ENCODE measurements at places on chromosomes 16 and 17.

DNA sequence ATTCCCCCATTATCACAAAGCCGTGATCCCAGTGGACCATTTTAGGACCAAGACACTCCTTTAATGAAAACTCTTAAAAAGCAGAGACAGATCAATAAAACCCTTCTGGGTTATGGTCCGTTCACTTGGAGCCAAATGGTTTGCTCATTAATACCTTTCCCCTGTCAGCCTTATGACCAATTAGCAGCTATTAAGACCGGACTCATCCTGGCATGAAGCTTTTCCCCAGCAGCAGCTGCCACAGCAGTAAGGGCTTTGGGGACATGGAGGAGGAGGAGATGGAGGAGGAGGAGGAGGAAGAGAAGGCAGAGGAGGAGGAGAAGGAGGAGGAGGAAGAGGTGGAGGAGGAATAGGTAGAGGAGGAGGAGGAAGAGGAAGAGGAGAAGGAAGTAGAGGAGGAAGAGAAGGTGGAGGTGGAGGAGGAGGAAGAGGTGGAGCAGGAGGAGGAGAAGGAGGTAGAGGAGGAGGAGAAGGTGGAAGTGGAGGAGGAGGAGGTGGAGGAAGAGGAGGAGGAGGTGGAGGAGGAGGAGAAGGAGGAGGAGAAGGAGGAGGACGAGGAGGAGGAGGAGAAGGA lies 50.1 kb upstream of the IRX3 start:
- no peak for DNase-seq

DNA sequence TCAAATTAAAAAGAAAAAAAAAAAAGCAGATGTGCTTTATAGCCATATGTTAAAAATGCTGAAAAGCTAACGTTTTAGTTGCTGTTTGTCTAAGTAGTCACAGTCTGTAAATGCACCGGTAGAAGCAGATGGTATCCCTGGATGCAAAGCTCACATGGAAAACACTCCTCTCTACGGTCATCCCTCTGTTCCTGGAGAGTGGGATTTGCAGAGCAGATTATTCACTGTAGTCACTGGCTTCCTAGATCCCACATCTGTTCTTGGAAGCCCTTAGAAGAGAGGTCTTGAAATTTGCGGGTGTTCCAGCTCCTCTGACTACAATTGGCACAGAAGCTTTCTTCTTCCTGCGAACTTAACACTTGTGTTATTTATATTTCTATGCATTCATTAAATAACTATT lies 186.6 kb downstream of the PMP22 start:
- DNase-seq: no peak

DNA sequence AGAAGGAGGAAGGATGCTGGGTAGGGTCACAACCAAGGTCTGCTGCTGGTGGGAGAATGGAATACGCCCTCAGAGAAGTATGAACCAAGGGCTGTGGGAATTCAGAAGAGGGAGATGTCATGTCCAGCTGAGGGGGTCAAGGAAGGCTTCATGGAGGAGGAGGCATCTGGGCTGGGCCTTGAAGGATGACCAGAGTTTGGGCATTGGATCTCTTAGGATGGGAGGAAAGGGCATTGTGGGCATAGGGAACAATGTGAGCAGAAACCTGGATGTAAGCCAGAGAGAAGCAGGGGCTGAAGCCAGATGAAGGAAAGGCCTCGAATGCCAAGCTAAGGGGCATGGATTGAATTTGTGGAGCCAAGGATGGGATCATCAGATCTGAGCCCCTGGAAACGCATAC lies 49.2 kb upstream of the MAP3K14 start:
- DNase-seq: no peak

DNA sequence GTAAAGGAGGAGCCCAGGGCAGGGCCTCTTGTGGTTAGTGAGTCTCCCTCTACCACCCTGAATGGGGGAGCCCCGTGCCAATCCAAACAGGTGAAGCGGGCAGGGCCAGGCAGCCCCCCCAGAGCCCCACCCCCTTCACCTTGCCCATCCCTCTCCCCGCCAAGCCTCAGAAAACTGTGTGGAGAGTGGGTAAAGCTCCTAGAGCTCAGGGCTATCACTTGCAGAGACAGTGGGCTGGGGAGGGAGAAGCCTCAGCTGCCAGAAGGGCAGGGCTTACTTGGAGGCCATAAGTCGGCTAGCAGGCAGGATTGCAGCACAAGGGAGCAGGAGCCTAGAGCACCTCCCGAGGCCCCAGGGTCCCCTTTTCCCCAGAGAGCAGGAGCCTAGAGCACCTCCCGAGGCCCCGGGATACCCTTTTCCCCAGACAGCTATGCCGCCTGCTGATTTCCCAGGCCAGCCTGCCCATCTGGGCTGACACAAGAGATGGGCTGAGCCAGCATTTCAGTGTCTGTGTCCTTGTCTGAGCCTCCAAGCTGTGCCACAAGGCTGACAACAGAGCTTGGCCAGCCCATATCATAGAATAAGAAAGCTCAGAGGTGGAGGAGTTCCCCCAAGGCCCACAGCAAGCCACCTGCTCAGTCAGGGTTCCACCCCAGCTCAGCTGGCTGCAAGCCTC lies 6.7 kb upstream of the KRT14 start:
- DNase-seq: no peak

DNA sequence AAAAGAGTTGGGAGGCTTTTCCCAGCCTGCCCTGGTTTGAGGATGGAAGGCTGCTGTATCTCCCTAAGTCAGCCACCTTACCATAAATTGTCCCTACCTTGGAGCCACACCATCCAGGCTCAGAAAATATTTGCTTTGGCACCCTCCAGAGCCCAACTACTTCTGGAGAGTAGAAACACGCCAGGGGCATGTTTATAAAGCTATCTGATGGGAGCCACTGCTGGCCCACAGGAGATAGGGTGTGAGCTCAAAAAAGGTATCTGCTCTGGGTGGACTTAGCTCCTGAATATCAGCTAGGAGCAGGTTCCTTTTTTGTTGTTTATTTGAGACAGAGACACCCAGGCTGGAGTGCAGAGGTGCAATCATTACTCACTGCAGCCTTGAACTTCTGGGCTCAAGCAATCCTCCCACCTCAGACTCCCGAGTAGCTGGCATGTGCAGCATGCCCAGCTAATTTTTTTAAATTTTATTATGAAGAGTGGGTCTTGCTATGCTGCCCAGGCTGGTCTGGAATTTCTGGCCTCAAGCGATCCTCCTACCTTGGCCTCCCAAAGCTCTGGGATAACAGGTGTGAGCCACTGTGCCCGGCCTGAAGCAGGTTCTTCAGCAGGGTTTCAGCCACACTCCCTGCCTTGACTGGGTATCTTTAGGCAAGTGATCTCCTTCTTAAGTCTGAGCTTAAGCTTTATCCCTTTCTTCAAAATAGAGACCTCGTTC lies 147.1 kb downstream of the SALL1 start:
- DNase-seq: no peak

GRCh38 chr17:58231641-58232040 lies 6.7 kb upstream of the LPO start:
- no peak for DNase-seq

- DNase-seq: no peak
Measured at GRCh38 chr16:77591347-77591746, 131.0 kb upstream of the NUDT7 start.

DNA sequence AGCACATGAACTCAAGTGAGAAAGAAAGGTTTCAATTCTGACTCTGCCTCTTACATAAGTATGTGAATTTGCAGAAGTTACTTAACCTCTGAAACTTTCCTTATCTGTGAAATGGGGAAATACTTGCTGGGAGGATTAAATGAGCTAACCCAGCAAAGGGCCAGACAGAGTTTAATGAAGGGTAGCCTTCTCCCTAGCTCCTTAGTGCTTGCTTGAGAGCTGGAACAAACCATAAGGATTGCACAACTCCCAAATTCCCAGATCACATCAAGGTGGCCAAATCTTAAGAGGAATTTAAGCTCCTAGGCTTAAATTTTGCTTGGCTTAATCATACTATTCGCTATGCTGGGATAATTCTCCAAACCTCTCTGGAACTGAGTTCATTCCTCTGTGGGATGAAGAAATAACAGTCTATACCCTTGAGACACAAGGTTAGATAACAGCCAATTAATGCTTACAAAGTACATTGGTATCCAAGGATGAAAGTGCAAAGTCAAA lies 11.8 kb upstream of the WSB1 start:
- DNase-seq: no peak

DNA sequence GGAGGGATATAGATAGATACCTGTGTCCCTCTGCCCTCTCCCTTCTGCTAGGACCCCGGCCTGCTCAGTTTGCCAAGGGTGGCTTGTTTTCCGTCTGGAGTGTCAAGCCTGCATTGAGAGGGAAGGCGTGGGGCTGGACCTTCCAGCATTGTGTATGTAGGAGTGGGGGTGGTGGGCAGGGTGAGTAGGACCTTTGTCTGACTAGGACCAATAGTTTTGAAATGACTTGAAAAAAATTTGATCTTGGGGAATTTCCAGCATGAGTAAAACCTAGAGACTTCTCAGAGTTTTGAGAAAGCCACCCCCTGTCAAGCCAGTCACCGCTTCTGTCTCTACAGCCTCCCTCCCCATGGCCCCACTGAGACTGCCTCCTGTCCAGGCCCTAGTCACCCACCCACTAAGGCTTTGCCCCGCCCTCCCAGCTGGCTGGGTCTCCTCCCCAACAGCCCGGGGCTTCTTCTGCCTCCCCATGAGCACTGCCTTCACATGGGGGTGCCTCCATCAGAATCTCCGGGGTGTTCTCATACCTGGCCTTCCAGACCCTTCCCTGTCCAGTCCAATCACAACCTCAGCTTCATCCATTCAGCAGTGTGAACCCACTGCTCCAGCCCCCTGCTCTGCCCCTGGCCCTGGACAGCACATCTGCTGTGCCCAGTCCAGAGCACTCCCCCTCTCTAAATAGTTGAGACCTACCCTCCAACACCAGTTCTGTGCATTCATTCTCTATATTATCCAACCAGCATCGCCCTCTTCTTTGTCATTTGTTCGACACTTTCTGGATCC lies 207.0 kb downstream of the MSI2 start:
- no peak for DNase-seq

GRCh38 chr16:64092271-64092670 lies 1029.6 kb downstream of the CDH11 start:
- no peak for DNase-seq

- DNase-seq: no peak
Measured at GRCh38 chr17:82304826-82305726, 12.3 kb downstream of the CD7 start.

DNA sequence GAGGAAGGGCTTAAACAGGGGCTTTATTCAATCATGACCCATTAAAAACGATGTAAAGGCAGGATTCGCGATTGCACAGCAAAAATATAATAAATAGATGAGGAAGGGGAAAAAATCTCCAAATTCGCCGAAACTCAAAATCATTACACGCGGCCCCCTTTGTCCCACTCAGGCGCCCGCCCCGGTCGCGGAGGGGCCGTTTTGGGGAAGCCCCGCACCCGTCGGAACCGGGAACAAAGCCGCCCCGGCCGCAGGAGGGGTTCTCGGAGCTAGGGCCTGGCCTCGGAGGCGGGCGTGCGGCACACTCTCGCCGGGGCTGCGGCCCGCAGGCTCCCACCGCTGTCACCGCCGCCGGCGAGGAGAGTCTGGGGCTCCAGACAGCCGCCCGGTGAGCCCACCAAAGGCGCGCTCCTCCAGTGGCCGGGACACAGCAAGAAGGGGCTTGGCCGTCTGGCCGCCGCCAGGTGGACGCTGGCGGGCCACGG lies 521 bp downstream of the C16orf87 start:
- no peak for DNase-seq

- no peak for DNase-seq
Measured at GRCh38 chr16:67873435-67874370, 851 bp downstream of the EDC4 start.

DNA sequence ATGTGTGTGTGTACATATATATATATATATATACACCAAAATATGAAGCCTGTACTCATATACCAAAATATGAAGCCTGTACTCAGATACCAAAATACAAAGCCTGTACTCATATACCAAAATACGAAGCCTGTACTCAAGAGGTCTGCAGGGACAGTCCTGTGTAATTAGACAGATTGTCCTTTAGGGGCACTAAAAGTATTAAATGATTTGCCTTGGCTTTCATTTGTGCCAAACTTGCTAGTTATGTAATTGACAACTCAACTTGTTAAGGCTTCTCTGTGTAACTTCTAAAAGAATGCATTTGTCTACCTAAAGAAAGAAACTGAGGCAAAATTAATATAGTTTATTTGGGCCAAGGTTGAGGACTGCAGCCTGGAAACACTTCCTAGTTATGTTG lies 30.8 kb upstream of the DHX40 start:
- no peak for DNase-seq

DNA sequence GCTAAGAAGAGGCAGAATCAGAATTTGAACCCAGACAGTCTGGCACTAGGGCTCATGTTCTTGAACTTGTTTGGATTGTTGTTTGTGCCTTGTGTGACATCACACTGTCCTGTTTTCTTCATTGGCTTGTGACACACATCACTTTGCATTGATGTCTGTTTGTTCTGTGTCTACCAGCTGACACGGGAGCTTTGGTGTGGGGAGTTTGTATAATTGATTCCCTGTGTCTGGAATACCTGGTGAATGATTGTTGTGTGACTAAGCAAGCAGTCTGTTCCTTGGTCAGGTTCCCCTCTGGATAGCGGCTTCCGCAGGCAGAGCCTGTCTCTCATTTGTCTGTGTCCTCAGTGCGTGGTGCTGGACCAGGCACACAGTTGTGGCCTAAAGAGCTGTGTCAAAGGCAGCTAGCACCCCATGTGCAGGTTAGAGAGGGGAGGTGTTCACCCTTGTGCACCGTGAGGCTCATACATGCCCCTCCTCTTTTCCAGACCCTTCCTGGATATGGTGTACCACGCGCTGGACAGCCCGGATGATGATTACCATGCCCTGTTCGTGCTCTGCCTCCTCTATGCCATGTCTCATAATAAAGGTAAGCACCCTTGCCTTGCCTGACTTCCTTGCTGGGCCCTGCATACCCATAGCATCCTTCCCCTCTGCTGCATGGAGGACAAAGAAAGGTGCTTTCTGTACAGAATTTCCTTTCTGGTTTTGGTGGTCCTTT lies 80.1 kb downstream of the CLEC16A start:
- DNase-seq: no peak

DNA sequence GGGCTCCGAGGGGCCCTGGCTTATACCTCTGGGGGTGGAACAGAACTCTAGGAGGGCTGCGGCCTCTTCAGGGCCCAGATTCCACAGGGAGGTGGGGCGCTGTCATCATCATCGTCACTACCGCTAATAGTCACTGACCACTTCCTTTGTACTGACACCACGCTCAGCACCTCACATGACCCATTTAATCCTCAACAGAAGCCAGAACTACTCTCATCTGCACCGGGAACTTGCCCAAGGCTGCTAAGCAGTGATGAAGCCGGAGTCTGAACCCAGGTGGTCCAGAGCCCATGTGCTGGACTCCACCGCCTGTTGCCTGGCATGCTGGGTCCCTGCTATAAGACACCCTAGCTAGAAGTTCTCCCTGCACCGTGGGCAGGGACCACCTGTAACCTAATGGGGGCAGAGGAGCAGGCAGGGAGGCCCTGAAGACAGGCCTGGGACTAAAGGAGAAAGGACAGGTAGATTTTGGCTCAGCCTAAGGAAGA lies 12.0 kb downstream of the UNC13D start:
- DNase-seq: no peak

GRCh38 chr16:82197540-82198240 lies 27.7 kb upstream of the MPHOSPH6 start:
- no peak for DNase-seq

Data from GDM1 (cell line).